ENCODE measurements at places on chromosomes 2 and 18. TPM values are rescaled to one million over a fixed set of nuclear protein-coding genes. Genes with fewer than 3 reads are reported as not detected.

DNA sequence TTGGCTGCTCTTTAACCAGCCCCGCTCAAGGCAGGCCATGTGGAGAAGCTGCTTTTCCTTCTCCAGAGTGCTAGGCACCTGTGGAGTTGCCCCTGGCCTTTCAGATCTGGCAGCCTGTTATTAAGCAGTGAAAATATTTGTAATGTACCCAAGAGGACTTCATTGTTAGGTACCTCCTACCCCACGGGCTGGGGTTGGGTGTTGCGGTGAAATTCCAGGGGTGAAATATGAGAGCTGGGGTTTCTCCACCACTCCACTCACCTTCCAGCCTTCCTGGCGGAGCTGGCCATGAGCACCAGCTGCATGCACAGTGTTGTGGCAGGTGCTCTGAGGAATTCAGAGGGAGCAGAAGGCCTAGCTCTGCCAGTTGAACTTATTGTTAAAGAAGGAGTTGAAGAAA lies 39.1 kb downstream of the NTSR2 start:
- no peak for DNase-seq

DNA sequence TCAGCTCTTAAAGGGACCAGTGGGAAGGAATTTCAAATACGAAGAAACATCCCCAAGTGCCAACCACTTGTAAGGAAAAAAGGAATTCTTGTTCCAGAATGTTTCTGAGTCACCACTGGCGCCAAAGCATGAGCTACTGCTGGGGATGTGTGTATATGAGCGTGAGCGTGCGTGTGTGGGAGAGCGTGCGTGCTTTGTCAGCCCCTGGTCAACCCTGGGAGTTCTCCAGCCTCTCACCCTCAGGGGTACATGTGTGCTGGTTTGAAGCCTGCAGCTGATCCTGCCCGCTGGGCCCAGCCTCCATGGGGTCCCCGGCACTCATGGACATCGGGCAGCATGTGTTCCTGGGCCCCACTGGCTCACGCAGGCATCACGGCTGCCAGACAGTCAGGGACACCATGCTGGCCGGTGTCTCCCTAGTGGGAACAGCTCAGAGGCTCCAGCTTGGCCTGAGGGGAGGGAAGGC lies 17.1 kb downstream of the HS6ST1 start:
- peak; percentile 89 for DNase-seq

GRCh38 chr2:152539424-152539823 lies 177.8 kb downstream of the PRPF40A start:
- DNase-seq: no peak

DNA sequence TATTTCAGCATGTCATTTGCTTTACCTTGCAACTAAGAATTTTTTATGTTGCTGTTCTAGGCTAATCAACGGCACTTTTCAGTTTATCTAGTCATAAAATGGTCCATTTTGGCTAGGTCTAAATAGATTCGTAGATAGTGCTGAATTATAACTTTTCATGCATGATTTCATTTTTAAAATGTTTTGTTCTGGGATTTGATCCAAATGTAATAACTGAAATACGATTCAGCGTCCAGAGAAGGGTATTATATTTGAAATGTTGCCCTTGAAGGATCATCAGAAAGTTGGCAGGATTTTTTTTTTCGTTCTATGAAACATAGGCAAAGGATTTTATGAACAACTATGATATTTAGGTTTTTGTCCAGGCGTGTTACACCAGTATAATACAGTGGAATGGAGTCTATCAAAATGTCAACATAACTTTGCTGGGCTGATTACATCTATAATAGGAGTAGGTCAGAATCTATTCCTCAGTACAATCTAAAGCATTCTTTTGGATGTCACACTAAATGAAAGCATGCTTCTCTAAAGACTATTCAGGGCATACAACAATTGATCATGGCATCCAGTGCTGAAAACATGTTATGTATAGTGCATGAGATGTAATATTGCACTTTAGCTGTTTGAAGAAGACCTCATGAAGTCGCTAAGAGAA lies 24.8 kb downstream of the TTC27 start:
- DNase-seq: no peak

Gene C2orf74
- 19.1 TPM for total RNA-seq

Gene G6PC2
- not detected for total RNA-seq

Data from aorta (tissue), 5 donors.